ENCODE measurements at places on chromosomes 12 and 14.

GRCh38 chr14:54354096-54354495, 42.7 kb upstream of the CDKN3 start:
- DNase-seq: no peak

DNA sequence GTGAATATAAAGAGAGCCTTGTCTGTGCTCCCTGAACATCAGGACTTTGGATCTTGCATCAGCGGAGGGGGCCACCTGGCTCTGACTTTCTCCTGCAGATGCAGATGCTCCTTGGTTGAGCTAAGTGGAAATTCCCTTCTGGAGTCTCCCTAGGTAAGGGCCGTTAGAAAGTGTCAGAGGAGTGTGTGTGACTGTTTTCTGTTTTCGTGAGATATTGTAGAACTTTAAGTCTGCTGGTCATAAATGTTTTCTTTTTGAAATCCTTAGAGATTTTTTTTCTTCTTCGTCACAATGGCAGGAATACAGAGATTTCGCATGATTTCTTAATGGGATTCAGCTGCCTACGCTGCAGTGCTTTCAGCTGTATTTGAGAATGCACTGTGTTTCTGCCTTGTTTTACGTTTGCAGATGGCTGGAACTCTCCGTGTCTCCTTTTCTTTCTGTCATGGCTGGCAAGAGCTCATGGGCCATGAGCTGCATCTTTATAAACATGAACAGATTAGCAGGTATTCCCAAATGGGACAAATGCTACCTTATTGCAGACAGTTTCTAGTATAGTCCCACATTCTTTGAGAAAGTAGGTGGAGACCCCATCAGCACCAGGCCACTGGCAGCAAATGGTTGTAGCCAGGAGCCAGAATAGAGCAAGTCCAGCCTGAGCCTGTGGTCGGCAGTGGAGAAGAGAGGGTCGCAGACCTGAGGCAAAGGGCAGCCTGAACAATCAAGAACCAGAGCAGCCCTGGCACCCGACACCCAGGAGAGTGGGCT, 76.2 kb upstream of the FRMD6 start:
- DNase-seq: no peak

DNA sequence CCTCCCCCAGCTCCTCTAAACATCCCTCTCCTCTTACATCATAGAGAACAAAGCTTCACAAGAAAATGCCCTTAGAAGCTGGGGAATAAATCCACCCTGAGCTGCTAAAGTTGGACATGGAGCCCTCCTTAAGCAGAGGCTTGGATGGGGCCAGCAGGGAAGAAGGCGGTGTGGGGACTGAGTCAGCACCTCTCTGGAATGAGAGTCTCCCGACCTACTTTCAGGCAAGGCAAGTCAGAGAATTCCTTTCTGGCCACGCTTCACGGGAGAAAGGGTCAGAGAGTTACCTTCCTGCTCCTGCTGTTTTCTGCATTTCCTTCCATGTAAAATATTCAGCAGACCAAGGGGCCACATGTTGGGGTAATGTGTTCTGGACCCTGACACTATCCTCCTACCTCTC, 113.3 kb upstream of the PRB2 start:
- no peak for DNase-seq

- DNase-seq: no peak
These were observed 21.4 kb upstream of the HECTD1 start for GRCh38 chr14:31229009-31229408.

- DNase-seq: no peak
These were observed 200.6 kb downstream of the BCAT1 start for GRCh38 chr12:24748326-24748725.

DNA sequence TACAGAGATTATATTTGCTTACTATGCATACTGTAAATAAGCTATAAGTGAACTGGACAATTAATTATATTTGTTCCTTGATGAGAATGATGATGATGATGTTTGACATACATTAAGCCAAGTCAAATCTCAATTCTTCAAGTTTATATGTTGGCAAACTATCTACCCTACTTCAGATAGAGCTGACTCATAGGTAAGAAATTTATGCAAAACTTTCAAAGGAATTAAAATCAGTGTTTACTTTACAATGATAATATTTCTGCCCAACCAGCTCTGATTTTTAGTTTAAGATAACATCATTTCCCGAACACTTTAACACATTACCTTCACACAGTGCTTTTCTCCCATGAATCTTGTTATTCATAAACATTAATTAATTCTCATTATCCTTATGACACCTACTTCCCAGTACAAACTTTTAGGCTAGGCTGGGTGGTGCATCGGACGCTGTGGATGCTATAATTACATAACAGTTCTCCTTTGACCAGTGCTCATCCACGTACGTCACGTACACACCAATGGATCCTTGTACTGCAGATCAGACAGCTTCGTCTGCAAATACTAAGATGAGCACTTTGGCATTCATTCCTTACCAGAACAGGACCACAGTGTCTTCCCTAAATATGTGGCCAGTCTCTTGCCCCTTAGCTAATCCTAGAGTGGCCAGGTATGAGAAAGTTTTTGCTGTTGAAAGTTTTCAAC, 18.3 kb downstream of the BMP4 start:
- no peak for DNase-seq

DNA sequence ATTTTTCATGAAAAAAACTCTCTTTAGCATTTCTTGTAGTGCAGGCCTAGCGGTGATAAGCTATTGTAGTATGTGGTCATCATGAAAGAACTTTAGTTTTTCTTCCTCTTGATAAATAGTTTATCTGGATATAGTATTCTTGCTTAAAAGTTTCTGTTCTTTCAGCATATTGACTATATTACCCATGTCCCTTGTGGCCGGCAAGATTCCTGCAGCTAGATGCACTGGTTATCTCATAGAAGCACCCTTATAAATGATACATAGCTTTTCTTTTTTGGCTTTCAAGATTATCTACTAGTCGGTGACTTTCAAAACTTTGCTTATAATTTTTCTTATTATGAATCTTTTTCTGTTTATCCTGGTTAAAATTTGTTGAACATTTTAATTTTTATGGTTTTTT, 234.8 kb downstream of the ALG10 start:
- no peak for DNase-seq

DNA sequence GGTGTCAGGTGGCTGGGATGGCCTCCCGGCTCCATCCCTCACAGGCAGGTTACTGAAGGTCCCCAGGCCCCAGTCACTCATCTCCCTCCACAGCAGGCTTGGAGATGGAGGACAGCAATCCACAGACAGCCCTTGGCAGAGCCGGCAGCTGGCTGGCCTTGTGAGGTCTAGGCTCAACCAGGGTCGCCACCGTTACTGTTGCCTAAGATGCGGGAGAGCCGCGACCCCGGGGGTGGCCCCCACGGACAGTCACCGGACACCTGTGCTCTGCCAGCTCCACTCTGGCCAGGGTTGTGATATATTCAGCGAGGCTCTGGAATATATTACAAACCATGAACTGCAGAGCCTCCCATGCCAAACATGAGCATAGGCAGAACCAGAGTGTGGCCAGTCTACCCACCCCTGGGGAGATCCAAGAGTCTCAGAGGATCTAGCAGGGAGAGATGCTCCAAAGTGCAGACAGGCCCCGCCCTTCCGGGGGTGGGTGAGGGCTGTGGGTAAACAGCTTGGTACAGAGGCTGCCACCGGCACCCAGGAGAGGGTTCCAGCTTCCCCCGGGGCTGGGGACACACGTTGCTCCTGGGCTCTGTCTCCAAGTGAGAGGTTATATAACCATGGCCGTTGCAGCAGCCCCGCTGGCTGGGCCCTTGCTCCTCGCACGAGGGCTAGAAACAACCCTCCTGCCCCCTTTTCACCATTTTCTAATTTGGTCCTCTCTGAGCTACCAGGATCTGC, 55.9 kb upstream of the DIO3 start:
- no peak for DNase-seq

DNA sequence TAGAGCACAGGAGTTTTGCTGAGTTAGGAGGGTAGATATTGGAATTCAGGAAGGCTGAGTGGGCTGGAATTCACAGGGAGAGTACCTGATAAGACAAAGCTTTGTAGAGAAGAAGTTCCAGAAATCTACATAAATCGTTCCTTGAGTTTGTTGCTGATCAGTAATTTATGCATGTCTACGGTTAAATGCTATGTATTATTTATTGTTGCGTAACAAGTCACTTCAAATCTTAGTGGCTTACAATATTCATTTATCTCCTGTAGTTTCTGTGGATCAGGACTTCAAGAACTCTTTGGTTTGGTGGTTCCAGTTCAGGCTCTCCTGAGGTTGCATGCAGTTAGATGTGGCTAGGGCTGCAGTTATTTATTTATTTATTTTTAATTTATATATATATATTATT, 7.8 kb downstream of the PUS7L start:
- DNase-seq: no peak

- DNase-seq: no peak
These were observed 41.8 kb upstream of the PTPRR start for GRCh38 chr12:70962226-70962794.

DNA sequence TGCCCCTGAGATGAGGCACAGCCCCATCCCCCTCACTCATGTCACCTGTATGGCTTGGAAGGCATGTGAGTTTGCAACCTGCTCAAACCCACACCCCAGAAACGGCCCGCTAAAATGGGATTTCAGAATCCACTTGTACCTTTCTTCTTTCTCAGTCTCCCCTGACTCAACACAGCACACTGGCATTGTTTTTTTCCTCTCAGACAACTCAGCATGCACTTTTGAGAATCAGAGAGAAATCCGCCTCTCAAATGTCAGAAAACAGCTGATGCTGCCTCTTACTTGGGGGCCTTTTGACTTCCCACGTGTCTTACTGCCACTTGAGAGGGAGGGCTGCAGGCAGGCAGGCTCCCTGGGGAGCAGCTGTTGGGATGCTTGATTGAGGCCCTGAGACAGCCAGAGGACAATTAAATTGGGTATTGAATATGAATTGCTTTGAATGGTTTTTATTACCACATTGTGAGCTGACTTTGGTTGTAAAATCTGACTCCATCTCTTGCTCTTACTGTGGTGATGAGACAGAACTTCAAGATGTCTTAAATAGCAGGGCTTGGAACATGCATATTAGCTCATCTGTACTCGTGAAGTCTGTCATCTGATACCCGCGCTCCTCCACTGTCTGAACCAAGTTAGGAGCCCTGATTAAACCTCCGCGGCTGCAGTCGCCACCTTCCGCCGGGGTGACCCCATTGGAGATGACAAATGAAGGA, 96.6 kb downstream of the APAF1 start:
- no peak for DNase-seq

DNA sequence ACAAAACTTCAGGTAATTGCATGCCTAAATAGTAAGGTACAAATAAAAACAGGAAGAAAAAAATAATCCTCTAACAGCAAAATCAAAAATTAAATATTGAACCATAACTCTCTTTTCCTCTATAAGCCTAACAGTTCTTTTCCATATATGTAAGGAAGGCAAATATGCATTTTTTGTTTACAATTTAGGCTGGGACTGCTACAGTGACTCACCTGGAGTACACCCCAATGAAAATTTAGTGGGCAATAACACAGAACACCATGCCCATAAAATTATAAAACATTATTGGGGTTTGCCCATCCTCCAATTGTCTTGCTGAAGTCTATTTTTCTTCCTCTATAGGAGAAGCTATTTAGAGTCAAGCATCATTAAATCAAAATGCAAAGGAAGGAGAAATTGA, 277.0 kb downstream of the PAWR start:
- DNase-seq: no peak

DNA sequence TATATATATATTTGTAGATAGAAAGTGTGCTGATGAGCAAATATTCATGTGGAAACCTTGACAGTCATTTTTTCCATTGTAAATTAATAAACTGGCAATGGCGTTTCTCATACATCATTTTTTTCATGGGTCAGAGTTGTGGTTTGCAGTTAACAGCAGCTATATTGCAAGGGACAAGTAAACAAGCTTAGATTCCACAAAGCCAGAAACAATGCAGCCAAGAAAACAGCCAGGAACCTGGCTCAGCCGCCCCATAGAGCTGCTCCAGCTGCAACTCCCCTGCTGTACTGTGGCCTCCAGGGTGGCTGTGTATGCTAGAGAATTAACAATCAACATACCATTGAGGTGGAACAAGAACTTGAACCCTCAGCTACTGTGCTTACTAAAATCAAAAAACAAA, 298.2 kb downstream of the TMEM132D start:
- no peak for DNase-seq

DNA sequence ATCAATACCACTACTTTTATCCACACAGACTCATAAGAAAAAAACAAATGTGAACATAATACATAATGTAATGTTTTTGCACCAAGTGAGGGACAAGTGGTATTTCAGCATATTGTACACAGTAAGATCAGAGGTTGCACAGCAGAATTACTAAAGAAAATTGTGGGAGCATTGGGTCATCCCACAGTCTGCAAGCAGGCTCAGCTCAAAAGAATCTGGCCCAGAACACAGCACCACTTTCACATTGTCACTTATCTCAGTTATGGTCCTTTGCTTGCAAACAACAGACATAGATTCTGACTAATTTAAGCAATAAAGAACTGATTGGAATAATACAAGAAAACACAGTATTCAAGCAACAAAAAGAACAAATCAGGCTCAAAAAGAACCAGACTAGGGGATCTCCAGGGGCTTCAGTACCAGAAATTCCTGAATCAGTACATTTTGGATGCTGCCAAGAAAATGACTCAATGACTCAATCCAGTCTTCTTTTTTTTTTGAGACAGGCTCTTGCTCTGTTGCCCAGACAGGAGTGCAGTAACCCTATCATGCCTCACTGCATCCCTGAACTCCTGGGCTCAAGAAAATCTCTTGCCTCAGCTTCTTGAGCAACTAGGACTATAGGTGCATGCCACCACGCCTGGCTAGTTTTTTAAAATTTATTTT, 42.9 kb upstream of the EEA1 start:
- no peak for DNase-seq

DNA sequence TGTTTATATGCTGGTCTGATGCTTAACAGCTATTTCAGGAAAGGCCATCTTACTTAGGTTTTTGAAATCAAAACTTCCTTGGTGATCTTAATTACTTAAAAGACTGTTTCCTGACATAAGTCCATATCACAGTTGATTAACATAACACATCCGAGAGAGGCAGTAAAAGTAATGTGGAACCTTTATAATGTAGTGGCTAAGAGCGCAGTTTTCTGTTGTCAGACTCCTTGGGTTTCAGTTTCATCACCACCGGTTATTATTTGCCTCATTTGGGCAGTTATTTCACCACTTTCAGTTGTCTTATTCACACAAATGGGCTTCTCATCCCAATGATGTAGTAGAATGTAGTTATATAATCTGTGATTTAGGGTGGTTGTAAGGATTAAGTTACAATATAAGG, 30.9 kb downstream of the TBC1D15 start:
- DNase-seq: no peak

DNA sequence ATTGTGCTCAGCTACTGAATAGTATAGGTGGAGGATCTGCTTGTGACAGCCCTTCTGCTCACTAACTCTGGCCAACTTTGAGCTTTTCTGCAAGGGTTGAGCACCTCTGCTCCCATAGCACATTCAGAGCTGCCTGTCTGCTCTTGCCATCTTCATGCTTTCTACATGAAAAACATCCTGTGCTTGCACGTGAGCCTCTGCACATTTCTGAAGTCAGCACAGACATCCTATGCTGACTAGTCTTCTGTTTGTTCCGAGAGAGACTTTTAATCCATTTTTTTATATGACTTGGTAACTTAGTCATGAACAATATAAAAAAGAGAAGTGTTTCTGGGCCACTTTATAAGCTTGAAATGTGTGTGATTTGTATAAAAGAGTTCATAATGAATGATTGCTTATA, 969.3 kb downstream of the TMTC2 start:
- no peak for DNase-seq
